CD8-positive, alpha-beta memory T cell (primary cell): ENCODE measurements at places on chromosomes 5 and 9. TPM values are rescaled to one million over a fixed set of nuclear protein-coding genes. Genes with fewer than 3 reads are reported as not detected.
A peak's percentile ranks its signal among the peaks of the same experiment; 100 is the strongest.

- no peak overlapping the region for H3K4me3 ChIP-seq
- no peak for DNase-seq
- H3K27ac ChIP-seq = no peak overlapping the region
Measured at GRCh38 chr5:63960646-63961045, 1.6 kb downstream of the HTR1A start.

- H3K27ac ChIP-seq = no peak overlapping the region
- no peaks in the 10 kb centered on the region for H3K36me3 ChIP-seq
- H3K27me3 ChIP-seq = no peaks in the 10 kb centered on the region
- DNase-seq = no peak
- H3K4me3 ChIP-seq = no peak overlapping the region
Measured at GRCh38 chr9:116237456-116237855, 83.9 kb downstream of the PAPPA start.

DNA sequence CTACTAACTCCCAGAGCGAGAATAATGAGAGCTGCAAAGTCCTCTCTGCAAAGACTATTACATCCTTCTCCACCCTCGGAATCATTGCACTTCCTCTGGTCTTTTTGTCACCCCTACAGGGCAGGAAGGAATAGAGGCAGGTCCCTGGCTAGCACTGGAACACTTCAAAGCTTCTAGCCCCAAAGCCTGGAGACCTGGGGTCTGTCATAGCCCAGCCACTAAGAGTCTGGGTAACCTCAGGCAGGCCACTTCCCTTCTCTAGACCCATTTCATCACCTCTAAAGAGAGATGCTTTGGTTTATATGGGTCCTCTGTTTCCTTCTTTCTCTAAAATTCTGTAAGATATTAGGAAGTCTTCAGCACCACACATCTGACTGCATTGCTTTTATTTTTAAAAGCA lies 6.7 kb downstream of the ADRB2 start:
- no peaks in the 10 kb centered on the region for H3K36me3 ChIP-seq
- H3K27ac ChIP-seq = no peak overlapping the region
- H3K27me3 ChIP-seq = no peaks in the 10 kb centered on the region
- peak overlapping the region; percentile 17 for H3K4me3 ChIP-seq

GBGT1 gene
- 2.6 TPM for total RNA-seq

DNA sequence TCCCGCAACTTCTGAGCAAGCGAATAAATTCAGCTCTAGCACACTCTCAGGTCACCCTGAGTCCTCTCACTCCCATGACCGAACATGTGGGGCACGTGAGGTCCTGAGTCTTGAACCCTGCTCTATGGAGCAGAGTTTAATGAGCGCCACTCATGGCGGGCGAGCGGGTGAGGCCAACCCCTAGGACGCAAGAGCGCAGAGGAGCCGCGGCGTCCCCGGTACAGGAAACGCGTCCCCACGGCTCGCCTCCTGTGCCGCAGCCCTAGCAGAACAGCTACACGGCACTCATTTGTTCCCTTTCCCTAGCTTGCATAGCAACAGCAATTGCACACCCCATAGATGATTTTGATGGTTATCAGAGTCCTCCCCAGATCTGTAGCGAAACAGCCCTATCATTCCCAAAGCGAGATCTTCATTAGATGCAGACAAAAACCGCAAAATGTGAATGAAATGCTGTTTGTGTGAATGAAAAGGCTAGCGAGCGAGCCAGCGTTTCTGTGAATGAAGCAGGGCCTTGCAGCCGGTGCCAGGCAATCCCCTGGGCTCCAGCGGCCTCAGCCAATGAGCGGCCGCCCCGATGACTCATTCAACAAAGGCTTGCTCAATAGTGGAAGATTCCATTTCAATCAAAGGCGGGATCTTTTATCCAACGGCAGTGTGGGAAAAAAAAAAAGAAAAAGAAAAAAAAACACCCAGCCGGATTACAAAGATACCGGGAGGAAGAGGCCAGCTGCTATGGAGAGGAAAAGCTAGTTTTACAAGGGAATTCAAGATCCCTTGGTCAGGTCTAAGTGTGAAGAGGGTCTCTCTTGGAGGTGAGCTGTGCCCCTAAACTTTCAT lies 1.5 kb upstream of the SHC3 start:
- peak overlapping the region; percentile 32 for H3K4me3 ChIP-seq
- peaks cover 12% of the 10 kb centered on the region for H3K4me1 ChIP-seq
- no peaks in the 10 kb centered on the region for H3K36me3 ChIP-seq
- DNase-seq = no peak

DNA sequence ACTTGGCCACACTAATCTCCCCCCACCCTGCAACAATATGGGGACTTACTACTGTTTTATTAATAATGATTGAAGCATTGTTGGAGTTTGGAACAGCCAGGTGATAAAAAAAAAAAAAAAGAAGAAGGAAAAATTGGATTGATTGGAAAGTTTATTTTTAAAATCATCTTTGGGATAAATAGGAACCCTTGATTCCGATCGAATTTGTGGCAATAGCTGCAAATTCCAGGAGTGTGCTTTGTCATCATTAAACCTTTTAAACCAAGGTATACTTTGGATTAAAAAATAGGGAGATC lies 907 bp upstream of the NR2F1 start:
- H3K27ac ChIP-seq = no peak overlapping the region
- no peak for DNase-seq
- H3K27me3 ChIP-seq = peaks cover 74% of the 10 kb centered on the region
- H3K4me3 ChIP-seq = no peak overlapping the region

GRCh38 chr9:128917151-128917849 lies 3.5 kb upstream of the PHYHD1 start:
- peaks cover 24% of the 10 kb centered on the region for H3K4me1 ChIP-seq
- H3K27me3 ChIP-seq = no peaks in the 10 kb centered on the region
- peaks cover 8% of the 10 kb centered on the region for H3K36me3 ChIP-seq
- no peak for DNase-seq

AIF1L gene
- 0.48 TPM for total RNA-seq

GRCh38 chr9:123392802-123393201 lies 36.8 kb downstream of the CRB2 start:
- no peak overlapping the region for H3K27ac ChIP-seq
- DNase-seq = no peak
- no peaks in the 10 kb centered on the region for H3K36me3 ChIP-seq
- no peak overlapping the region for H3K4me3 ChIP-seq

DNA sequence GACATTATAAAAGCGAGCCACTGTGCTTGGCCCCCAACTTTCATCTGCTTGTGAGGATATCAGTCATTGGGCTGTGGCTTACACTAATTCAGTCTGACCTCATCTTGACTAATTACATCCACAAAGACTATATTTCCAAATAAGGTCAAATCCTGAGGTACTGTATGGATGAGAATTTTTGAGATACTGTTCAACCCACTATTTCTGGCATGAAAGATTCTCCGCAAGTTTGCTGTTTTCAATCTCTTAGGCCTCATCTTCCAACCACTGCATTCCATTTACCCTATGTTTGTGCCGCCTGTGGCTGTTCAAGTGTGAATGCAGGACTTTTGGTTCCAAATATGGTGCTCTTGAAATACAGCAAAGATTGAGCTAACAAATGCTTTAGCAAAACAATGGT lies 400.9 kb upstream of the SGCD start:
- no peaks in the 10 kb centered on the region for H3K4me1 ChIP-seq
- H3K4me3 ChIP-seq = no peak overlapping the region
- no peaks in the 10 kb centered on the region for H3K36me3 ChIP-seq
- no peaks in the 10 kb centered on the region for H3K27me3 ChIP-seq

DNA sequence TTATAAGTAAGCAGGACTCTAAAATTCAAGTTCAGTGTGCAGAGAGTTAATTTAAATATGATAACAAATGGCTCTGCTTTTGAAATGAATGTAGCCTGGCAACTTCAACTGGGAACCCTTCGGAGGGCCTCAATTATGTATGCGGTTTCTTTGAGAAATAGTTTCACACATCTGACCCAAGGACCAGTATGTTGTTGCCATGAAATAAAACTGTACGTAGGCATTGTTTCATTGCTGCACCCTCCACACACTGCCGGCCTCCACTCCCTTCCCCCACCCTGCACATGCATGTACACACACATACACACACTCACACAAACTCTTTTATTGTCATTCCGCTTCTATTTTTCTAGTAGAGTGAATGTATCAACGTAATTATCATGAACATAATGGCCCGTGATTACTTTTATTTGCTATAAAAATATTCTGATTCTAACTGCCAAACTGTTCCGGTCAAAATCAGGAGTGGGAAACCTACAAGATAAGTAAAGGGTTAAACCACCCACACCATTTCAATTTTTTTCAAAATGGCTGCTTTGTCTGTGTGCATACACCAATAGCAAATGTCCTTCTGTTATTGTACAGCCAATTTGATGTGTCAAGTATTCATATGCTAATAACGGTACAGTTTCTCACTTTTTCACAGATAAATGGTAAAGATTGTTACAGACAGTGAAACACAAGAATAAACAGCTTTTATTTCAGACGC lies 215.5 kb upstream of the TMEM161B start:
- H3K4me1 ChIP-seq = no peaks in the 10 kb centered on the region
- H3K36me3 ChIP-seq = no peaks in the 10 kb centered on the region
- no peak overlapping the region for H3K27ac ChIP-seq
- H3K27me3 ChIP-seq = no peaks in the 10 kb centered on the region
- no peak overlapping the region for H3K4me3 ChIP-seq

- no peak for DNase-seq
- H3K4me3 ChIP-seq = no peak overlapping the region
- H3K27ac ChIP-seq = no peak overlapping the region
- no peaks in the 10 kb centered on the region for H3K27me3 ChIP-seq
- no peaks in the 10 kb centered on the region for H3K36me3 ChIP-seq
- no peaks in the 10 kb centered on the region for H3K4me1 ChIP-seq
Measured at GRCh38 chr9:106324053-106324585, 538.8 kb upstream of the ZNF462 start.

GALNT12 gene
- total RNA-seq = 4.9 TPM

DNA sequence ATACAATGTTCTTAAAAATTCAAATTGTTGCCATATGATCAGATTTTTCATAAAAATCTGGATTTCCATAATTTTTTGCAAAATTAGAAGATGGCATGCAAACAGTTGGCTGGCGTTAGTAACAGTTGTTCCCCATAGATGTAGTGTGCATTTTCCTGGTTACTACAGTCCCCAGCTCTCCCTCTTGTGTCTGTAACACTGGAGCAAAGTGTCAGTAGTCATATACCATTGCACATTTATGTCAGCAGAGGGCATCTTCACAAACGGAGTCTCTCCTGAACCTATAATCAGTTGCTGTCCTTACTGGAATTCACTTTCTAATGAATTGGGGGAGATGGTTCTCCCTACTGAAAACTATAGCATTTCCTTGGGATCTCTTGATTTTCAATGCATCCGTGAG lies 44.7 kb upstream of the DMAC1 start:
- no peaks in the 10 kb centered on the region for H3K4me1 ChIP-seq
- H3K4me3 ChIP-seq = no peak overlapping the region
- H3K27me3 ChIP-seq = no peaks in the 10 kb centered on the region

DNA sequence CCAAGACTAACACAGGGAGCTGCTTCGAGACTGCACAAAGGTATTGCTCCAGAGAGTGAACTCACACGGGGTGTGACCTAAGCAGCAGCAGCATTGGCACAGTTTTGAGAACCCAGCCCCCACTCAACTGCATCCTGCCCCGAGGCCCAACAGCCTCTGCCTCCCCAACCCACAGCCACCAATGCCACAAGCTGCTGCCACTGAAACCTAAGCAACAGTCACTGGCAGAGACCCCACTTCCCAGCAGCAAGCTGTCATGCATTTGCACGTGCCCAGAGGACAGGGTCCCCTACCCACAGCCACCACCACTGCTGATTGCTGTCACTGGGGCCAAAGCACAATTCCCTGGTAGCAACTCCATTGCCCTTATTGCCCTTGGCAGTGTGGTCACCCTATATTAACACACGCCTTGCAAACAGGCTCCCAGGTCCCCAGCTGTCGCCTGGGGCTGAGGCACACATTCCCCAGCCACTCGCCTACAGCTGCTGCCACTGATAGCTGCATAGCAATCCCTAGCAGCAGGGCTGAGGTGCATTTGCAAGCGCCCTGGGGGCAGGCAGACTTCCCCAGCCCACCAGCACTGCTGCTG lies 141.0 kb downstream of the AGTPBP1 start:
- H3K27ac ChIP-seq = no peak overlapping the region
- H3K4me3 ChIP-seq = no peak overlapping the region
- no peaks in the 10 kb centered on the region for H3K36me3 ChIP-seq
- DNase-seq = peak; percentile 55
- peaks cover 3% of the 10 kb centered on the region for H3K4me1 ChIP-seq
- no peaks in the 10 kb centered on the region for H3K27me3 ChIP-seq

- no peaks in the 10 kb centered on the region for H3K36me3 ChIP-seq
- no peak overlapping the region for H3K27ac ChIP-seq
- no peaks in the 10 kb centered on the region for H3K27me3 ChIP-seq
- no peaks in the 10 kb centered on the region for H3K4me1 ChIP-seq
- DNase-seq = no peak
- no peak overlapping the region for H3K4me3 ChIP-seq
Measured at GRCh38 chr5:60997721-60998120, 52.7 kb downstream of the NDUFAF2 start.

MEGF10 gene
- total RNA-seq = not detected

GRCh38 chr9:131275332-131276093 lies 797 bp downstream of the FAM78A start:
- H3K36me3 ChIP-seq = peaks cover 4% of the 10 kb centered on the region
- no peak for DNase-seq
- no peaks in the 10 kb centered on the region for H3K27me3 ChIP-seq
- peak overlapping the region; percentile 94 for H3K27ac ChIP-seq
- H3K4me3 ChIP-seq = peak overlapping the region; percentile 82

GRCh38 chr9:89686126-89686525 lies 81.3 kb downstream of the GADD45G start:
- no peak overlapping the region for H3K4me3 ChIP-seq
- no peaks in the 10 kb centered on the region for H3K4me1 ChIP-seq
- H3K27ac ChIP-seq = no peak overlapping the region
- no peaks in the 10 kb centered on the region for H3K36me3 ChIP-seq
- H3K27me3 ChIP-seq = no peaks in the 10 kb centered on the region

DNA sequence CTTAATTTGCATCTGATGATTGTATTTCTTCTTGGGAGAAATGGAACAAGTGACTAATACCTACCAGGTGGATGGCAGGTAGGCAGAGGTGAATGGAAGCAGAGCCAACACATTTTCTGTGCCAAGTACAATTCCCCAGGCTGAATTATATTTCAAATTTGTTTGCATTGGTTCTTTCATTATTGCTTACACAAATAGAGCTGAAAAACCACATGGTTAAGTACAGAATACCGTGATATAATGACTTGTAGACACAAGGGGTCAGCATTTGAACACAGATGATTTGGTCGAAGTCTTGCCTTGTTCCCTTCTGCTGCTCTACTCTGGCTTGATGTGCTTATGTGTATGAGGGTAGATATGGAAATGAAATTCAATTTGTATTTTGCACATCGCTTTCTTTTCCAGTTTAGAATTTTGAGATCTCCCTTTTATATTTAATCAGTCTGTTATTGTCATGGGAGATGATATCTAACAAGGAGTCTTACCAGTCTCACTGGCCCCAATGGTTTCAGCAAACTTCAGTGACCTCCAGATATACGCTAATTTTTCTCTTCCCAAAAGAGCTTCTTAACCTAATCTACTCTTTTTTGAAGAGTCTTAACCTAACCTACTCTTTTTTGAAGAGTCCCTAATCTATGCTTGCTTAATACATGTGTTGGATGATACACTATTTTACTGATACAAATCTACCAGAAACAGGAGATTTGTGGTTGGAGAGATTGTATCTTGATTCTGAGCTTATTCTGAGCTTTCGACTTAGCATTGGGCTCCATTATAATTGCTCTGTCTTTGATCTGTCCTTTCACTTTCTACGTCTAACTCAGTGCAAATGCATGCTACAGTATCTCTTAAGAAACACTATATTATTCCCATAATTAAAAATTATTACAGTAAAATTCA lies 88.1 kb downstream of the PCSK1 start:
- H3K4me3 ChIP-seq = no peak overlapping the region
- H3K27ac ChIP-seq = no peak overlapping the region
- H3K36me3 ChIP-seq = no peaks in the 10 kb centered on the region

- peaks cover 26% of the 10 kb centered on the region for H3K4me1 ChIP-seq
- H3K36me3 ChIP-seq = no peaks in the 10 kb centered on the region
- H3K27me3 ChIP-seq = no peaks in the 10 kb centered on the region
- H3K27ac ChIP-seq = no peak overlapping the region
Measured at GRCh38 chr5:154271466-154271865, 80.9 kb downstream of the GALNT10 start.
